Stimulated activated CD4-positive, alpha-beta T cell treated with anti-CD3 and anti-CD28 coated beads, Interleukin-1b, Interleukin-23, amount 100 ng/mL, for 1 hour (primary cell): ENCODE measurements at places on chromosomes 5 and 9.

DNA sequence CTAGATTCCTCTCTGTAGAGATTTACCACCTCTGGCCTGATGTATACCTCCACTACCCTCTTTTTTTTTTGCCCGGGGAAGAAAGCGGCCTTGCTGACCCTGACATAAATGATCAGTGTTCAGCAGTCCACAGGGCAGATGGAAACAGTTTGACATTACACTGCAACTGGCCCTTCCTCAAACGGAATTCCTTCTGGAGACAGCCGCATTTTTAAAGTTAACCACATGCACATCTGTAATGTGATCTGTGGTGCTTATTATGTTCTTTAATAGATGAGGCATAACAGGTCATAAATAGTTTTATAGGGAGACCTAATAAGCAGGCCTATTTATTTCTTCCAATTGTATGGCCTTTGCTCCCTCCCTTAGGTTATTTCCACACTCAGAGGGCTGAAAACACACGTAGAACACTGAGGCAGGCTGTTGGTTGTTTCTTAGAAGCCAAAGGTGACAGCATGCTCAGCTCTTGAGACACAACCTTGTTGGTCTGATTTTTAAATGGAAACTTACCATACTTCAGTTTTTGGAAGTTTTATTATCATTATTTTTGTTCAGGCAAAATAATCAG lies 84.0 kb upstream of the APC start:
- no peak for DNase-seq

DNA sequence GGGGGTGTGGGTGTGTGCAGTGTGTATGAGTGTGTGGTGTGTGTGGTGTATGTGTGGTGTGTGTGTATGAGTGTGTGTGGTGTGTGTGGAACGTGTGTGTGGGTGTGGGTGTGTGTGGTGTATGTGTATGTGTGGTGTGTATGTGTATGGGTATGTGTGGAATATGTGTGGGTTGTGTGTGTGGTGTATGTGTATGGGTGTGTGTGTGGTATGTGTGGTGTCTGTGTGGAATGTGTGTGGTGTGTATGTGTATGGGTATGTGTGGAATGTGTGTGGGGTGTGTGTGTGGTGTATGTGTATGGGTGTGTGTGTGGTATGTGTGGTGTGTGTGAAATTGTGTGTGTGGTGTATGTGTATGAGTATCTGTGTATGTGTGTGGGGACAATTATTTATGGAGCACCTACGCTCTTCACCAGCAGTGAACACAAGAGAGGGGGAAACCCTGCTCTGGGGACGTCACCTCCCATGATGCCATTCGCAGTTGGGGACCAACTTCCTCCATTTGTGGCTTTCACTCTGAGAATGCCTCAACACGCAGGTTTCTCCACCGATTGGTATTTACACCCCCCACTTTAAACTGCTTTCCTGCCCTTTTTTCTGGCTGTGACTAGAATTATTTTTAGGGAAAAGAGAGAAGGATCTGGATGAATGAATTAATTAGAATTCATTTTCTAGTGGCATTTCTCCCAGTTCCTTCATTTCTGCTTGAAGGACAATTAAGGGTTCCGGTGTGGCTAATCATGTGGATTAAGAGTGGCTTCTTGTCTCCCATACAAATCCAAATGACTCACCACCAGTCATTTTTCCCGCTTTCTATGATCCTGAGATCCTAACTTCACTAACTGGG lies 238.1 kb downstream of the ROR2 start:
- DNase-seq: no peak

GRCh38 chr5:9318031-9318430 lies 227.8 kb downstream of the SEMA5A start:
- DNase-seq: no peak

GRCh38 chr5:68331192-68332079 lies 115.9 kb downstream of the PIK3R1 start:
- DNase-seq: no peak

DNA sequence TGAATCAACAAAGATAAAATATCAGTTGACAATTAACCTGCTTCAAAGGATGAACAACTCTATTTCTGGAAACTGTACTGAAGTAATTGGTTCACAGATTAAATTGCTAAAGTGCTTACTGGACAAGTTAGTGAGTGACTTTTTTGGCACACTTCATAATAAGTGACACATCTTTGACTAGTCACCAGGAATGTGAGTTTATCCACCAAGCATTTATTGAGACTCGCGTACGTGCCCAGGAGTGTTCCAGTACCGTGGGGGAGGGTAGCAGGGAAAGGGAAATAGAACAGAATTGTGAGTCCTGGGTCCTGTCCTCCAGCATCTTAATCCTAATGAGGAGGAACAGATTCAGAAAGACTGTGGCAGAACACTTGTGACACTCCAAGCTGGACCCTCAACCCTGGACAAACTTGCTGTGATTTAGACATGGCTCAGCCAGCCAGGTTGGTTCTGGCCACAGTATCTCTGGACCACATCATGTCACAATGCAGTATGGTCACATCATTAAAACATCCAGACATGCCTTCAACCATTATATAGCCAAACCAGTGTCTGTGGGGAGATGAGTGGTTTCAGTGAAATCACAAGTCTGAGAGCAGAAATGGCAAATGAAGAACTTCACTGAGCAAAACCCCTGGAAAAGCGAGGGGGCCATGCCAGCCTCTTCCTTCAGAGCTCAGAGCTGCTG lies 623.1 kb downstream of the BNC2 start:
- no peak for DNase-seq

- no peak for DNase-seq
Measured at GRCh38 chr9:6132650-6133049, 83.0 kb upstream of the IL33 start.

GRCh38 chr9:98226957-98227356 lies 28.5 kb downstream of the TBC1D2 start:
- DNase-seq: no peak

- no peak for DNase-seq
Measured at GRCh38 chr9:7479300-7479699, 320.3 kb downstream of the DMAC1 start.

GRCh38 chr5:59483971-59484472 lies 409.5 kb downstream of the PDE4D start:
- no peak for DNase-seq

GRCh38 chr9:99235926-99236634 lies 14.0 kb downstream of the SEC61B start:
- no peak for DNase-seq

DNA sequence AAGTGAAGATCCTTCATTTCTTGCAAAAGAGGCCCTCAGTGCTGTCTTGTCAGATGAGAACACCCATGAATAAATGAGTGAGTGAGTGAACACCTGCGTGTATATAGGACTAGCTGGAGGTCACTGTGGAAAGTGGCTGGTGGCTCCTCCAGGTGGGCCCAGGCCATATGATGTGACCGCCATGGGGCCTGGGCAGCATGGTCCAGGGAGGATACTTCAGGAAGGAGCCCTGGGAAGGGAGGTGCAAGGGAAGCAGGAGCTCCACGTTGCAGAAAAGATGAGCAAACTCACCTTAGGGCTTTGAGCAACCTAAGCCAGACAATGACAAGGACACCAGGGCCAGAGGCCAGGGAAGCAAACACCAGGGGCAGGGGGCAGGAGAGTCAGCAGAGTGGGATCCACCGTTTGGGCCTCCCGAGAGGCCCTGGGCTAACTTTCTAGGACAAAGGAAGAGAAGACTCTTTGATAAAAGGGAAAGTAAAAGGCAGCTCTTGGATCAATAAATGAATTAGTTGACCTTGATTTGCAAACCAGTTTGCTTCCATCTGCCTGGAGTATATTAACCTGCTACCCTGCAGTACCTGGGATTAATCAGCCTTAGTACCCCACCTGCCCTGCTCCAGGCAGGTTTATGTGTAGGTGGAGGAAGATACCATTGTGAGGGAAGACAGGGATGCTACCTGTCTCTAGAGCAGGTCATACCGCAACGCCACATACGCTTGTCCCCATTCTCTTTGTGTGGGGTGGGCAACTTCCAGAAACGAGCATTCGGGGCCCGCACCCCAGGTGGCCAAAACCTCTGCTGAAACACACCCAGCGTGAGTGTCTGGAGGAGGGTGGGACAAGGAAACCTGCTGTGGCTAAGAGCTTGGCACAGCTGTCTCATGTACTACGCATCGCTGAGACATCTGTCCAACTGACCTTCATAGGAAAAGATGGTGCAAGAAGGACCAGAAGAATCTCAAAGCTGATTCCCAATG lies 51.4 kb upstream of the OLFM1 start:
- no peak for DNase-seq

DNA sequence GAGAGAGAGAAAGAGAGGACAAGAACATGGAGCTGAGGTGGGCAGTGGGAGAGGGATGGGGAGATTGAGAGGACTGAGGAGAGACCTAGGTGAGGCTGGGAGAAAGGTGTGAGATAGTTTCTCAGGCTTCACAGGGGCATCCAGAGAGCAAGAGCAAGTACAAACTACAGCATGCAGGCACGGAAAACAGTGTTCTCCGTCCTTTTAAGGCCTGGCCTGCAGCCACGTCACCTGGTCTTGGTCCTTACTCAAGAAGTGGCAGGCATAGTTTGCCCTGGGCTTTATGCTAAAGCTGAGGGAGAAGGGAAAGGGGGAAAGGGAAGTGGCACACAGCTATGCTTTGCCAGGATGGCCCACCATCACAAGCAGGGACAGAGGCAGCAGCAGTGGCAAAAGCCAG lies 65.7 kb downstream of the SIL1 start:
- no peak for DNase-seq

DNA sequence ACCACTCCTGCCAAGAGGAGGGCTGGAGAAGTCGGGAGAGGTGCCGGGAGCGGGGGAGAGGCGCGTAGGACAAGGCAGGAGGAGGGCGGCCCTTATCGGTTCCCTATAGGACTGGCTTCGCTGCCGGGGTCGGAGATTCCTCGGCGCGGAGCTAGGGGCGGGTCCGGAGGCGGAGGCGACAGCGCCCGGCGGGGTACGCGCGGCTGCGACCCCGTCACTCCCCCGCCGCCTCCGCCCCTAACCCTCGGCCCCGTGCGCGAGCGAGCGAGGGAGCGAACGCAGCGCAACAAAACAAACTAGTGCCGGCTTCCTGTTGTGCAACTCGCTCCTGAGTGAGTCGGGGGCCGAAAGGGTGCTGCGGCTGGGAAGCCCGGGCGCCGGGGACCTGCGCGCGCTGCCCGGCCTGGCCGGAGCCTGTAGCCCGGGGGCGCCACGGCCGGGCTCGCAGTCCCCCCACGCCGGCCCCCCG lies 2.0 kb downstream of the GLIS3 start:
- no peak for DNase-seq

GRCh38 chr5:144202726-144203125 lies 32.1 kb downstream of the KCTD16 start:
- DNase-seq: no peak

DNA sequence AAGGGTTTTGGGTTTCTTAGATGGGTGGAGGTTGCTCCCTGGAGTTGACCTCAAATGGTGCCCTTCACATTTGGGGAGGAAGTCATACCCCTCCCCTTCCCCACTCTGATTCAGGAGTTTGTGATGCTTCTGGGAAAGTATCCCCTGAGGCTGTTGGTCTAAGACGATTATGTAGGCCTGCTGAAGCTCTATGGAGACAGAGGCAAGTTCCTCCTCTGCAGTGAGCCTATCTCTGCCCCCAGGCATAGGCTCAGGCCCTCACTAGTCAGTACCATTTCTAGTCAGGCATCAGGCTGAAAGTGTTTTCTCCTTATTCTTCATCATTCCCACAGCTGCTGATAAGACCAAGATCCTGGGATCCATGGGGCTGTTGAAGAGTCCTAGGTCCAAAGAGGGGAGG lies 271.6 kb upstream of the NUDT12 start:
- DNase-seq: no peak

DNA sequence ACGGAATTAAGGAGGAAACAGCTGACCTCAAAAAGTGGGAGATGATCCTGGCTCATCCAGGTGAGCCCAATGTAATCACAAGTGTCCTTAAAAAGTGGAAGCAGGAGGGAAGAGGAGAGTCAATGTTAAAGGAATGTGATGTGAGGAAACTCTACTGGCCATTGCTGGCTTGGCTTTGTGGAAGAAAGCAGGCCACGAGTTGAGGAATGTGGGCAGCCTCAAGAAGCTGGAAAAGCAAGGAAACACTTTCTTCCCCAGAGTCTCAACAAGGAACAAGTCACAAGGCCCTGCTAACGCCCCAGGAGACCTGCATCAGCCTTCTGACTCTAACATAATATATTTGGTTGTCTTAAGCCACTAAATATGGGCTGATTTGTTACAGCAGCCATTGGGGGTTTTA lies 252.8 kb downstream of the PSAT1 start:
- no peak for DNase-seq

DNA sequence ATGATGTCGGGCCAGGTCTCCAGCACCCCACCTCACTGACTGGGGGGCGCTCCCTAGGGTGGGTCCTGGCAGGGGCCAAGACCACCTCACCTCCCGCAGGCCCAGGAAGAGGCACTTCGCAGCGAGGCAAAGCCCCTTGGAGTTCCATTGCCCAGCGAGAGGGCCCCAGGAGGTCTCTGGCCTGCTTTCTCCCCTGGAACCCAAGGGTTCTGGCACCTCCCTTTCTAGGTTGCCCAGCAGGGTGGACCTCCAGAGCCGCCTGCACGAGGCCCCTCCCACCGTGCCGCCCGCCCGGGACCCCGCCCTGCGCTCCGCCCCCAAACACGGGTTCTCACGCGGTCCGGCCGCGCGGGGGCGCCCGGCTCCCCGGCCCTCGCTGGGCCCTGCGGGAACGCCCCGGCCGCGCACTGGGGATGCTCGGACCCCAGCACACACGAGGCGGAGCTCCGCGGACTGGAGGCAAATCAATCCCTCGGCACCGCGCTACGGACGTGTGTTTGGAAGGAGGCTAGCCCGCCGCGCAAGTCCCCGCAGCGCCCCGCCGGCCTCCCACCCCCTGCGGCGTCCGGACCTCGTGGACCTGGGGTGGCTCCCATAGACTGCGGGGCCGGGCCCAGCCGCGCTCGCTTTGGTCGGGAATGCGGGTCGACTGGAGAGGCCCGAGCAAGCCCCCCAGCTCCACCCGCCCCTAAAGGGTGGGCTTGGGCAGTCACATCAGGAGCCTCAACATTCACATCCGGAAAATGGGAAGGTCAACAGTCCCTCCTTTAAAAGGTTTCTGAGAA lies 99.5 kb upstream of the LMX1B start:
- DNase-seq: peak; percentile 24

GRCh38 chr5:90606539-90606938 lies 47.9 kb downstream of the ADGRV1 start:
- no peak for DNase-seq

GRCh38 chr5:76960004-76960625 lies 7.3 kb downstream of the CRHBP start:
- no peak for DNase-seq

DNA sequence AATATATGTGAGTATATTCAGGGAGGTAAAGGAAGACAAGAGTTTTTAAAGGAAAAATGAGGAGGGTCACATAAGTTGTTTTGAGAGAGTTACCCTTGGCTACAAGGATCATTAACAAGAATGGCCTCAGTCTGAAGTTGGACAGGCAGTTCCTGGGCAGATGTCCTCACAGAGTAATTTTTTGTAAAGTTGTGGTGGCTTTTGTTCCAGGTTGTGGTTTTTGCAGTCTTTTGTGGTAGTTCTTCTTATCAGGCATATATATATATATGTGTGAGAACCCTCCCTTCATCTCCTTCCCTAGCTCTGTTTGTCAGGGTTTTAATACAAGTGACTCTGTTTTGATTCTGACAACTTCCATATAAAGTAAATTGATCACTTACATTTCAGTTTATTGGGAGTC lies 60.0 kb downstream of the CSNK1G3 start:
- DNase-seq: no peak
